ENCODE measurements at places on chromosomes 5 and 9. TPM values are rescaled to one million over a fixed set of nuclear protein-coding genes. Genes with fewer than 3 reads are reported as not detected.

- no peaks in the 10 kb centered on the region for H3K4me1 ChIP-seq
- no peak for DNase-seq
- no peak overlapping the region for H3K4me3 ChIP-seq
- H3K27ac ChIP-seq = no peak overlapping the region
These were observed 60.4 kb downstream of the GIN1 start for GRCh38 chr5:103059525-103059924.

GRCh38 chr5:172906436-172906835 lies 52.8 kb upstream of the RPL26L1 start:
- peaks cover 26% of the 10 kb centered on the region for H3K4me1 ChIP-seq
- no peak overlapping the region for H3K4me3 ChIP-seq
- H3K36me3 ChIP-seq = no peaks in the 10 kb centered on the region
- H3K27me3 ChIP-seq = no peaks in the 10 kb centered on the region

PCDHA11 gene
- 0.57 TPM for total RNA-seq

CDC25C gene
- total RNA-seq = 0.13 TPM

THBS4 gene
- total RNA-seq = 3.6 TPM

- H3K27ac ChIP-seq = no peak overlapping the region
- no peaks in the 10 kb centered on the region for H3K27me3 ChIP-seq
- no peak for DNase-seq
- no peaks in the 10 kb centered on the region for H3K36me3 ChIP-seq
These were observed 33.0 kb upstream of the WHRN start for GRCh38 chr9:114538241-114538640.

DNA sequence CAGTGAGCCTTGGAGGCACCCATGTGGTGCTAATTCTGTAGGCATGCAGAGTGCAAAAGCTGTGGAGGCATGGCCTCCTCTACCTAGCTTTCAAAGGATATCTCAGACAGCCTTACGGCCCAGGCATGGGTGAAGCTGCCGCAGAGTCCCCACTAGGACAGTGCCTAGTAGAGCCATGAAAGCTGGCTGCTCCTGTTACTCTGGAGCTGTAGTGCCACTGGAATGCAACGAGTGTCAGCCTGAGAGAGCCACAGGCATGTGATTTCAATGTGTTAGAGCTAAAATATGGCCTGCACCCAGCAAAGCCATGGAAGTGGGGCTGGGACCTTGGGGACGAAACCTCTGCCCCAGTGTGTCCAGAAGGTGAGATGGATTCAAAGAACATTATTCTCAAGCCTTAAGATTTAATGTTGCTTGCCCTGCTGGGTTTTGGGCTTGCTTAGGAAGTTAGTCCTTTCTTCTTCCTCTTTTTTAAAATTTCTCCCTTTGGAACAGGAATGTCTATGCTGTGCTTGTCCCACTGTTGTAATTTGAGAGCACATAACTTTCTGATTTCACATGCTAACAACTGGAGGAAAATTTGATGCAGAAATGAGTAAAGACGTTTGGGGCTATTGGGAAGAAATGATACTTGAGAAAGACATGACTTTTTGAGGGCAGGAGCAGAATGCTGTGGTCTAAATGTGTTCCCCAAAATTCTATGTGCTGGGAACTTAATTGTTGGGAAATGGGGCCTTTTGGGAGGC lies 298.4 kb downstream of the PSAT1 start:
- no peak for DNase-seq
- H3K4me1 ChIP-seq = no peaks in the 10 kb centered on the region
- no peak overlapping the region for H3K4me3 ChIP-seq
- H3K27ac ChIP-seq = no peak overlapping the region
- H3K27me3 ChIP-seq = no peaks in the 10 kb centered on the region

LRRC19 gene
- total RNA-seq = not detected

DNA sequence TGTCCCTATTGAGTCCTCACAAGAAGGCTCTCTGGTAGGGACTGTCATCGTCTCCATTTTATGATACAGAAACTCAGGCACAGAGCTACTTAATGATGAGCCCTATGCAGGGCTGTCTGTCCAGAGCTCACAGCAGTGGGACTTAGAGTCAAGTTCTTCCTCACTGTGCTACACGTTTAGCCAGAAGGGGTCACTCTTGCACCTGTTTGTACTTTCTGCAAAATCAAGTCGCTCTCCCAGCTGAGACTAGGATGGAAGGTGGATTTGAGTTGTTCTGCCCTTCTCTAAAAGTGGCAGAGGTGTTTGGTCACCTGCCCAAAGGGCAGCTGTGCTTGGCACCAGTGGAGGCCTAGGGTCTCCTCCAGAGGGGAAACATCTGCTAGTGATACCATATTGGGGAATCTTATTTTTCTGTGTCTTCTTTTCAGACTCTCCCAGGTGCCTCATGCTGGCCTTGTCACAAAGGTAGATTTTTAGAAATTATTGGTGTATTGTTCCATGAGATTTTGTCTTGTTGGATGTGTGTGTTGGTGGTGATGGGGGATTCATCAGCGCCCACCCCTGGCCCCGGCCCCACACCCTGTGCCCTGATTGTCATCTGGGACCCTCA lies 104.2 kb downstream of the PPARGC1B start:
- no peak for DNase-seq
- H3K4me3 ChIP-seq = no peak overlapping the region
- no peaks in the 10 kb centered on the region for H3K36me3 ChIP-seq
- no peak overlapping the region for H3K27ac ChIP-seq

LCN9 gene
- not detected for total RNA-seq

FOXD4L3 gene
- total RNA-seq = not detected

All from ovary (tissue), 10 donors.